ENCODE measurements at places on chromosomes 3 and 15.

GRCh38 chr15:80580106-80580505 is 115.0 kb upstream of the ABHD17C start:
- DNase-seq, result no peak

DNA sequence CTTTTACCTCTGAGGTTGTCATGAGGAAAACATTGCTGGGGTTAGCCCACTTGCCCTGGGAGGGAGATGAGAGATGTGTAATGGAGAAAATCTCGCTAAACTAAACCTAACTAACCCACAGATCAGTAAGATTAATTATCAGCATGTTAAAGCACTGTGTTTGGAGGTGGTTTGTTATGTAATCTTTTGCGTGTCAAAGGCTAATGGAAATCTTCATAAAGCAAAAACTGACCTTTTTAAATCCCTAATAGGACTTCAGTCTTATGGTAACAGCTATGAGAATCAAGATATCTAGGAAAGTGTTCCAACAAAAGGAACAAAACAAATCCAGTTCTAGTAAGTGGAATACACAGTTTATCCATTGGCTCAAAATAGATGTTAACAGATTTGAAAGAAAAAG is 102.7 kb downstream of the PLOD2 start:
- no peak for DNase-seq

DNA sequence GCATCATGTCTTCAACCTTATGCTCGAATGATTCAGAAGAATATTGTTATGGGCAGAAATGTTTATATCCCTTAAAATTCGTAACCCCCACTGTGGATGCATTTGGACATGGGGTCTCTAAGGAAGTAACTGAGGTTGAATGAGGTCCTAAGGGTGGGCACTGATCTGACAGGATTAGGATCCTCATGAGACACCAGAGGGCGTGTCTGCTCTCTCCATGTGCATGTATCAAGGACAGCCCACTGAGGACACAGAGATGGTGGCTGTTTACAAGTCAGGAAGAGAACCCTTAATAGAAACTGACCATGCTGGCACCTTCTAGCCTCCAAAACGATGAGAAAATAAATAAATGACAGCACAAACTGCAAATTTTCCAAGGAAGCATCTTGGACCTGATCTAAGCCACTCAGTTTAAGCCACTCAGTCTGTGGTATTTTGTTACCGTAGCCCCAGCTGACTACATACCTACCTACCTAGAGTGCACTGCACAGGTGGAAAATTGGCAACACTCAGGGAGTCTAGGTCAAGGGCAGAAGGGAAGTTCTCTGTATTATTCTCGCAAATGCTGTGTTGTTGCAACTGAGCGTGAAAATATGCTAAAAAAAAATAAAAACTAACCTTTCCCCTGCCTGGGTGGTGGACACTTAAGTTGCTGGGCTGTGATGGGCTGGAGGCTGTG is 126.6 kb downstream of the TJP1 start:
- no peak for DNase-seq

DNA sequence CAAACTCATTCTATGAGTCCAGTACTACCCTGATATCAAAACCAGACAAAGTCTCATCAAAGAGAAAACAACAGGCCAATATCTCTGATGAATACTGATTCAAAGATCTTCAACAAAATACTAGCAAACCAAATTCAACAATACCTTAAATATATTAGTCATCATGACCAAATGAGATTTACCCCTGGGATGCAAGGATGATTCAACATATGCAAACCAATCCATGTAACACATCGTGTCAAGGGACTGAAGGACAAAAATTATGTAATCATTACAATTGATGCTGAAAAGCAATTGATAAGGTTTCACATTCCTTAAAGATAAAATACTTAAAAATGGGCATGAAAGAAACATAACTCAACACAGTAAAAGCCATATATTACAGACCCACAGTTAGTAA is 1476.9 kb downstream of the SI start:
- DNase-seq, result no peak

DNA sequence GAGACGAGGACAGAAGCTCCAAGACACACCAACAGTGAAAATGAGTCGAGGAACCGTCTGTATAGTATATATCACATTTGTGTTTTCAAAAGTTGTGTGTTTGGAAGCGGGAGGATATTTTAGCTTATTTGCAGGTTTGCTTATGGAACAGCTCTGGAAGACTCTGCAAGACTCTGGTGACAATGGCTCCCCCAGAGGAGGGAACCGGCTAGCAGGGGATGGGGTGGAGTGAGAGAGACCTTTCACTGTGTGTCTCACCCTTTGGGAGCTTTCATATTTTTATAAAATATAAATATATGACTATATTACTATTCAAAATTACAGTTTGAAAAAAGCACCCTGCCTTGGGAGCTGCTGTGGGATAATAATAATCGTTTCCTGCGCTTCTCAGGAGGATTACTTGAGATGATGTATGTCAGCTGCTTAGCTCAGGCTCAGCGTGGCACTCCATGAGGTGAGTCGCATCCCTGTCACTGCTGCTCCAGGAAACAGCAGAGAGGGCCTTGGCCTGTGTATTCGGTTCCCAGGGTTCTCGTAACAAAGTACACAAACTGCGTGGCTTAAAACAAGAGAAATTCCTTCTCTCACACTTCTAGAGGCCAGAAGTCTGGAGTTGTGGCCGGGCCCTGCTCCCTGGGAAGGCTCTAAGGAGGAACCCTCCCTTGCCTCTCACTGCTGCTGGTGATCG is 183.9 kb downstream of the FAM43A start:
- no peak for DNase-seq

GRCh38 chr15:99994849-99995248 is 261.6 kb upstream of the LYSMD4 start:
- no peak for DNase-seq

DNA sequence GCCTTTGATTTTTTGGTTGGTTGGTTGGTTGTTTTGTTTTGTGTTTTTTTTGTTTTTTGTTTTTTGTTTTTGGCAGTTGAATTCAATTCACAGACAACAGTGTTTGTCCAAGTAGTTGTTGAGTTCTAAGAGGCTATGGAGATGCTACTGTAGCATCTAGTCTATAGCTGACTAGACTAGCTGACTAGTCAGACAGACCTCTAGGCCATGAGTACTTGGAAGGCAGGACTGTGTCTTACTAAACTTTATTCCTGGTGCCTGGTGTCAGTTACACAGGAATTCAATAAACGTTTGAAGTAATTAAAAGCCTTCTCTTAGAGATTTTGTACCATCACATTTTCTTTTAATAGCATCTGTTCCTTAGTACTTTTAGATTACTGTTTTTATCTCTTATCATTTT is 35.7 kb downstream of the RNF13 start:
- DNase-seq, result no peak

- no peak for DNase-seq
Measured at GRCh38 chr3:121957674-121958415, 63.6 kb downstream of the SLC15A2 start.

- no peak for DNase-seq
Measured at GRCh38 chr3:25453619-25454004, 25.5 kb downstream of the RARB start.

DNA sequence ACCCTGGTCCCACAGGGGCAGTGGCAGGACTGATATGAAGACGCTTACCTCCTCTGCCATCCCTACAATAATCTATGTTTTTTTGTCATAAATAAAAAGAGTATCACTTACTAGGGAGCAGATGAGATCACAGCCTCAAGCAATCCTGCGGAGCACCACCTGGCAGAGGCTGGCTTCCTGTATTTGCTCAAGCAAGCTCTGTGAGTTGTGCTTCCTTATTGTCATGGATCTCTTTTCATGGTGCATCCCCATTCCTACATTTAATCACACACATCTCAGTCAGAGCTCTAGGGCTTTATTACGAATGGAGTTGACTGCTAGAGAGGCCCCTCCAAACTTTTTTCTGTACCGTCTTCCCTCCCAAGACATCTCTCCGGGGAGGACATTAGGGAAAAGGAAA is 186.0 kb downstream of the UBE2E2 start:
- DNase-seq, result no peak

Measured in cortex of kidney (tissue), 1 donor.